ENCODE measurements at places on chromosomes 13 and 19. TPM values are rescaled to one million over a fixed set of nuclear protein-coding genes. Genes with fewer than 3 reads are reported as not detected.

The CDX2 gene
- total RNA-seq = not detected

The ZNF541 gene
- not detected for total RNA-seq

The LRRC25 gene
- not detected for total RNA-seq

The ZNF730 gene
- 19.6 TPM for total RNA-seq

The CCDC8 gene
- 41.8 TPM for total RNA-seq

The CAPN12 gene
- total RNA-seq = not detected

The OBI1 gene
- 73.3 TPM for total RNA-seq

The ZNF99 gene
- not detected for total RNA-seq

GRCh38 chr19:35330475-35330874 lies 1.5 kb downstream of the CD22 start:
- H3K4me1 ChIP-seq = no peaks in the 10 kb centered on the region
- H3K27ac ChIP-seq = no peak overlapping the region
- no peaks in the 10 kb centered on the region for H3K36me3 ChIP-seq
- H3K4me3 ChIP-seq = no peak overlapping the region

DNA sequence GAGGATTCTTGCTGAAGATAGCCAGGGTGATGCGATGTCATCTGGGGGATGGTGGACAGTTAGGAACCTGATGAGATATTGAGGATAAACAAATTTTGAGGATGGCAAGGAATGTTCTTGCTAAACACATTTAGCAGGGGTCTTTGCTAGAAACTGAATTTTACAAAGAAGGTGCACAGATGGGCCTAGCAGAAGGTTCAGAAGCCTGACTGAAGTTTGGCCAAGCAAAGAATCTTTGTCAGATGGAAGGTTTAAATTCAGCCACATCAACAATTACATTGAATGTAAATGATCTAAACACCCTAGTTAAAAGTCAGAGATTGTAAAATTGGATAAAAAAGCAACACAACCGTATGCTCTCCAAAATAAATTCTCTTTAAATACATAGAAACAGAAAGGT lies 68.8 kb downstream of the WASF3 start:
- H3K4me3 ChIP-seq = no peak overlapping the region
- H3K27me3 ChIP-seq = no peaks in the 10 kb centered on the region
- H3K4me1 ChIP-seq = peaks cover 10% of the 10 kb centered on the region
- H3K36me3 ChIP-seq = peaks cover 5% of the 10 kb centered on the region
- DNase-seq = no peak

DNA sequence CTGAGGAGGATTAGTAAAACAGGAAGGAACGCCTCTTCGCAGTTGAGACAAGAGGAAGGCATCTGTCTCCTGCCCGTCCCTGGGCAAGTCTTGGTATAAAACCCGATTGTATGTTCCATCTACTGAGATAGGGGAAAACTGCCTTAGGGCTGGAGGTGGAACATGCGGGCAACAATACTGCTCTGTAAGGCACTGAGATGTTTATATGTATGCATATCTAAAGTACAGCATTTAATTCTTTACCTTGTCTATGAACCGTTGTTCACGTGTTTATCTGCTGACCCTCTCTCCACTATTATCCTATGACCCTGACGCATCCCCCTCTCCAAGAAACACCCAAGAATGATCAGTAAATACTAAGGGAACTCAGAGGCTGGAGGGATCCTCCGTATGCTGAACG lies 722 bp upstream of the TIMM50 start:
- peak overlapping the region; percentile 93 for H3K4me3 ChIP-seq
- H3K27ac ChIP-seq = peak overlapping the region; percentile 73
- H3K4me1 ChIP-seq = no peaks in the 10 kb centered on the region
- H3K36me3 ChIP-seq = peaks cover 19% of the 10 kb centered on the region

- H3K4me1 ChIP-seq = peaks cover 32% of the 10 kb centered on the region
- H3K36me3 ChIP-seq = no peaks in the 10 kb centered on the region
- peak; percentile 85 for DNase-seq
- H3K27me3 ChIP-seq = no peaks in the 10 kb centered on the region
- no peak overlapping the region for H3K4me3 ChIP-seq
- no peak overlapping the region for H3K27ac ChIP-seq
Measured at GRCh38 chr19:33437821-33438671, 64.5 kb downstream of the CEBPG start.

GRCh38 chr13:36282821-36283432 lies 14.7 kb downstream of the CCDC169 start:
- H3K36me3 ChIP-seq = no peaks in the 10 kb centered on the region
- no peak overlapping the region for H3K27ac ChIP-seq
- no peaks in the 10 kb centered on the region for H3K27me3 ChIP-seq
- no peaks in the 10 kb centered on the region for H3K4me1 ChIP-seq
- no peak overlapping the region for H3K4me3 ChIP-seq

DNA sequence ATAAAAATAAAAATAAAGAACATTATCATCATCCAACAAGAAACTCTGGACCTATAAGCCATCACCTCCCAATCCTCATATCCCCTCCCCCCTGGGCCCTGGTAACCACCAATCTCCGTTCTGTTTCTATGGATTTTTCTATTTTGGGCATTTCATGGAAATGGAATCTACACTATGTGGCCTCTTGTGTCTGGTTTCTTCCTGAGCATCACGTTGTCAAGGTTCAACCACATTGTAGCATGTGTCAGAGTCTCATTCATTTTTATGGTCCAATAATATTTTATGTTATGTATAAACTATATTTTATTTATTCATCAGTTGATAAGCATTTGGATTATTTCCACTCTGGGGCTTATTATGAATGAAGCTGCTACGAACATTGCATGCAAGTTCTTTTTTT lies 26.9 kb downstream of the SULT2B1 start:
- no peak overlapping the region for H3K4me3 ChIP-seq
- peaks cover 4% of the 10 kb centered on the region for H3K4me1 ChIP-seq
- no peak overlapping the region for H3K27ac ChIP-seq
- H3K36me3 ChIP-seq = no peaks in the 10 kb centered on the region
- no peak for DNase-seq
- H3K27me3 ChIP-seq = no peaks in the 10 kb centered on the region

- no peaks in the 10 kb centered on the region for H3K27me3 ChIP-seq
- H3K36me3 ChIP-seq = peaks cover 42% of the 10 kb centered on the region
Measured at GRCh38 chr19:13138916-13139198, 11.3 kb downstream of the STX10 start.

GRCh38 chr19:23391236-23391635 lies 4.0 kb downstream of the ZNF91 start:
- H3K36me3 ChIP-seq = peaks cover 63% of the 10 kb centered on the region
- H3K4me3 ChIP-seq = no peak overlapping the region
- DNase-seq = no peak
- H3K27ac ChIP-seq = no peak overlapping the region
- H3K4me1 ChIP-seq = no peaks in the 10 kb centered on the region

GRCh38 chr19:7265963-7266362 lies 28.3 kb downstream of the INSR start:
- H3K36me3 ChIP-seq = peaks cover 5% of the 10 kb centered on the region
- peaks cover 4% of the 10 kb centered on the region for H3K4me1 ChIP-seq
- H3K27me3 ChIP-seq = no peaks in the 10 kb centered on the region
- no peak for DNase-seq

- no peaks in the 10 kb centered on the region for H3K4me1 ChIP-seq
- no peaks in the 10 kb centered on the region for H3K27me3 ChIP-seq
- no peak overlapping the region for H3K27ac ChIP-seq
- no peak overlapping the region for H3K4me3 ChIP-seq
- no peaks in the 10 kb centered on the region for H3K36me3 ChIP-seq
- DNase-seq = peak; percentile 5
Measured at GRCh38 chr13:101149735-101150384, 266.4 kb downstream of the NALCN start.

DNA sequence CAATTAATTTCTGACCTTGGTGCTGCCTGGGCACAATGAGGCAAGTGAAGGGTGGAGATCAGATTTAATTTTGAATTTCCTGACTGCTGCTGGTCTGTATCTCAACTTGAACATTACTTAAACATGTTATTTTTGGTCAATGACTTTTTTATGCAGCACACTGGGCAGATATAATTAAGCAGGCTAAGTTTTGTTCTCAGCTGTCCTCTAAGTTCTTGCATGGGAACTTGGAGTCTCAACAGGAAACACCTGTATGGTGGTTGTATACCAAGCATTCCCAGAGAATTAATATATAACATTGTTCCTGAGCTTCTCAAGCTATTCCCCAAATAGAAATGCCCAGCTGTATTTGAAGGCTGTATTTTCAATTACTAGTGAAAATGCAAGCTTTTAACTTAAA lies 113.5 kb upstream of the EDNRB start:
- H3K4me1 ChIP-seq = no peaks in the 10 kb centered on the region
- no peak overlapping the region for H3K4me3 ChIP-seq
- no peaks in the 10 kb centered on the region for H3K36me3 ChIP-seq
- no peak for DNase-seq
- H3K27me3 ChIP-seq = no peaks in the 10 kb centered on the region

- no peak for DNase-seq
- H3K27ac ChIP-seq = no peak overlapping the region
- peaks cover 5% of the 10 kb centered on the region for H3K27me3 ChIP-seq
- no peaks in the 10 kb centered on the region for H3K4me1 ChIP-seq
- H3K4me3 ChIP-seq = no peak overlapping the region
- H3K36me3 ChIP-seq = no peaks in the 10 kb centered on the region
Measured at GRCh38 chr19:29292153-29292552, 79.2 kb upstream of the UQCRFS1 start.

- H3K27ac ChIP-seq = no peak overlapping the region
- DNase-seq = peak; percentile 30
- H3K27me3 ChIP-seq = no peaks in the 10 kb centered on the region
- H3K4me3 ChIP-seq = no peak overlapping the region
- no peaks in the 10 kb centered on the region for H3K4me1 ChIP-seq
Measured at GRCh38 chr13:110944121-110944967, 29.5 kb upstream of the ANKRD10 start.

- H3K4me3 ChIP-seq = peak overlapping the region; percentile 68
- no peaks in the 10 kb centered on the region for H3K36me3 ChIP-seq
- no peaks in the 10 kb centered on the region for H3K27me3 ChIP-seq
- peak; percentile 19 for DNase-seq
- peak overlapping the region; percentile 99 for H3K27ac ChIP-seq
Measured at GRCh38 chr19:51365211-51365964, 800 bp downstream of the ETFB start.

DNA sequence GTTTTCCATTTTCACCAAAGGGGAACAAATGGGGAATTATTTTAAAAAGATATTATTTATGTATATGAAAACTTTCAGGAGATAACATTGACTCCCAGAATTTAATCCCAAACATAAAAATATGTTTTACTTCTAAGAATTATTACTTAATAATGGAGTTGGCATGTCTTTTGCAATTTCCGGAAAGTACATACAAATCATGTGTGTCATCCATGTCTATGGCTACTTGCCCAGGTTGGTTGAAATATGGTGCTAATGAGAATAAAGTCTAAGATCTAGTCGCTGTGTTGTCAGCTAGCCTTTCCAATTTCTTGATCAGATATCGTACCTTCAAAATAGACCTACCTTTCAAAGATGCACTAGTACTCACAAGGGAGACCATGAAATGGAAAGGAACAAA lies 1003.2 kb upstream of the PCDH20 start:
- H3K27ac ChIP-seq = no peak overlapping the region
- H3K36me3 ChIP-seq = no peaks in the 10 kb centered on the region
- H3K4me1 ChIP-seq = no peaks in the 10 kb centered on the region
- no peak overlapping the region for H3K4me3 ChIP-seq
- H3K27me3 ChIP-seq = no peaks in the 10 kb centered on the region
- DNase-seq = no peak

DNA sequence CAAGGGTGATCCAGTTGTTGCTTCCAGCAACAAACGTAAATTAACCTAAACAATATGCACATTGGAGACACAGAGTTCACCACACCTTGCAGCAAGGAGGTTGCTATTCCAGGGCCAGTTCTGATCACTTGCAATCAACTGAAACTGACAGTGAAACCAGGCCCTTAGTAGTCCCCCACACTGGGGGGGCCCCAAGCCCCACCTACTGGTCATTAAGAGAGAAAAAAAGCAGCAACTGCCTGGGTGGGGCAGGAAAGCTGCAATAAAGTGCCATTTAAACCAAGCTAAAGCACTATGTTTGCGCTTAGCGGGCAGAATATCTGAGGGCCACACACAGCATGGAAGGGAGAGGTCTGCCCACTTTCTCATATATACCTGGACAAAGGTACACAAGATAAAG lies 51.5 kb downstream of the ATP7B start:
- DNase-seq = no peak
- no peak overlapping the region for H3K27ac ChIP-seq
- H3K4me3 ChIP-seq = no peak overlapping the region
- peaks cover 9% of the 10 kb centered on the region for H3K4me1 ChIP-seq
- H3K27me3 ChIP-seq = no peaks in the 10 kb centered on the region
- H3K36me3 ChIP-seq = no peaks in the 10 kb centered on the region

GRCh38 chr19:1789261-1790041 lies 22.6 kb downstream of the ATP8B3 start:
- no peaks in the 10 kb centered on the region for H3K4me1 ChIP-seq
- no peaks in the 10 kb centered on the region for H3K36me3 ChIP-seq

DNA sequence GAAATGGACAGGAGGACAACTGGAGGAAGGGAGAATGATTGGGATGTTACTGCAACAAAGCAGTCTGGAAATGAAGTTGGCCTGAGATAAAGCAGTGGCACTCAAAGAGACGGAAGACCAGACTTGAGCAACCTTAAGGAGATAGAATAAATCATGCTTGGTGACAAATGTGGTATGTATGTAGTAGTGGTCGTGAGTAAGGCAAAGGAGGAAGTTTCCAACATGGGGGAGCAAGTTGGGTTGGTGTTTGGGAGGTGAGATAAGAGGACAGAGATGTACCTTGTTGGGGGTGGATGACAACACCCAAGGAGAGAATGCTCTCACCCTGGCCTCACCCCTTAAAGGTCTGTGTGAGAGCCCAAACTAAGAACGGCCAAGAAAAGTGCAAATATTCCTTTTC lies 420.5 kb downstream of the DIAPH3 start:
- H3K4me3 ChIP-seq = no peak overlapping the region
- no peaks in the 10 kb centered on the region for H3K4me1 ChIP-seq
- no peak overlapping the region for H3K27ac ChIP-seq
- no peak for DNase-seq
- no peaks in the 10 kb centered on the region for H3K27me3 ChIP-seq
- no peaks in the 10 kb centered on the region for H3K36me3 ChIP-seq

GRCh38 chr19:46495786-46496099 lies at the start of gene PNMA8B:
TSS of gene PNMA8B (minus strand) at chr19:46495867. CDS start at chr19:46495465, 402 bp downstream.
- H3K27me3 ChIP-seq = peaks cover 7% of the 10 kb centered on the region
- peak within 1 kb of the TSS; percentile 12 for H3K4me3 ChIP-seq

DNA sequence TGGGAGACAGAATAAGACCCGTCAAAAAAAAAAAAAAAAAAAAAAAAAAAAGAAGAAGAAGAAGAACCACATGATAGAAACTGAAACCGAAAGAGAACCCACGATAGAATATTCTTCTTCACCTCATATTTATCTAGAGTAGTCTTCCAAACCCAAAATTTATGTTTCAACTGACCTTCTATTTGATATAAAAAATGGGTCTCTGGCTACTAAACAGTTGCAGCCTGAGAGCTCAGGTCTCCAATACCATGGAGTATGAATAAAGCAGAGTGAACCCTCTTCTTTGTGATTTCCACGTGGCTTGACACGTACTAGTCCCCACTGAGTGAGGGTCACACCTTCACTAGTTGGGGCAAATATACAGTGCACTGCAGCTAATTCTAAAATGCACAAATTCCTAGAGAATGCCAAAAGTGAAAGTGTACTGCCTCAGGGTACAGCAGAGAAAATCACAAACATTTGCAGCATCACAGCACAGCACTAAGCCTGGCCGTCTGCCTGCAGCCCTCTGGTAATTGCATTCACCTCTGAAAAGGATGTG lies 30.8 kb upstream of the RFC3 start:
- no peaks in the 10 kb centered on the region for H3K27me3 ChIP-seq
- peak; percentile 17 for DNase-seq
- H3K4me1 ChIP-seq = no peaks in the 10 kb centered on the region
- H3K36me3 ChIP-seq = no peaks in the 10 kb centered on the region
- H3K4me3 ChIP-seq = no peak overlapping the region
